ENCODE measurements at places on chromosomes 6 and 20.

GRCh38 chr6:79149884-79150283 is 71.8 kb upstream of the PHIP start:
- no peak for DNase-seq

- DNase-seq, result no peak
Observed at GRCh38 chr20:5945963-5946362, 4.4 kb downstream of the TRMT6 start.

GRCh38 chr20:32535953-32536823 is 48.9 kb downstream of the NOL4L start:
- DNase-seq, result peak; percentile 87

DNA sequence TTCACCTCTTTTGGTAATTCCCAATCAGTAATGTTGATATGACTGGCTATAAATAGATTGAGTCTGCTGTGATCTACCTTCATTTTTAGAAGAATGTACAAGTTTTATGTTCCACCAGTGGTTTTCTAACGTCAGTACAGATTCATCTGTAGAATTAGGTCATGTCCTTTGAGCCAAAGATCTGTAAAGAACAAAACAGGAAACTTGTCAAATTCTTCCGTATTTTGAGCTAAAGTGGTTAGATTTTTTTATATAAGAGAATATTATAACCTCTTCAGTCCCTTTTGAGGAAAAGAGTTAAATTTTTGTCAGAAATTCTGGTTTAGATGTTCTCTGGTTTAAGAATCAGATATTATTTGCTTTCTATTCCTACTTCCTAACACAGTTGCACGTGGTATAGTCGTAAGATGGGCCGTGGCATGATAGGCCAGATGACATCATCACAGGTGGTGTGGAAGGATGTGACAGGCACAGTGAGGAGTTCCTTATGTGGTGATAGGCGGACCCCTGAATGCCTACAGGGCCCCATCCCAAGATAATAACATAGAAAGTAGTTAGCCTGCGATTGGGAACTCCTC is 62.3 kb downstream of the SNX9 start:
- DNase-seq, result peak; percentile 76

DNA sequence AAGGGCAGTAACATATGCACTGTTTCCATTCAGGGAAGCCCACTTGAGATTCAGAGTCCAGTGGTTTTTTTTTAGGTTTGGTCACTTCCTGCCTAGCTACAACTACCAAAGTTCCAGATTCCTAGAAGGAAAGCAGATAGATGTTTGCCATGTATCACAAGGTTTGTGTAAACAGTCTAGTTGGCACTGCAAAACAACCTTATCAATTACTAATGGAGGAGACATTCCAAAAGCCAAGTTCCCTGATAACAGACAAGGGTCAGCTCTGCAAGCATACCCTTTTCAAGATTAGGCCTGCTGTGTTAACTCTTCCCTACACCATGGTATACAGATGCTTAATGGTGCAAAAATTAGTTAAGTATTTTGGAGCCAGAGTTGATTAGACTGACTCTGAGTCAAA is 141.3 kb upstream of the GLP1R start:
- DNase-seq, result no peak

- no peak for DNase-seq
Observed at GRCh38 chr20:22374066-22374465, 210.3 kb downstream of the FOXA2 start.

DNA sequence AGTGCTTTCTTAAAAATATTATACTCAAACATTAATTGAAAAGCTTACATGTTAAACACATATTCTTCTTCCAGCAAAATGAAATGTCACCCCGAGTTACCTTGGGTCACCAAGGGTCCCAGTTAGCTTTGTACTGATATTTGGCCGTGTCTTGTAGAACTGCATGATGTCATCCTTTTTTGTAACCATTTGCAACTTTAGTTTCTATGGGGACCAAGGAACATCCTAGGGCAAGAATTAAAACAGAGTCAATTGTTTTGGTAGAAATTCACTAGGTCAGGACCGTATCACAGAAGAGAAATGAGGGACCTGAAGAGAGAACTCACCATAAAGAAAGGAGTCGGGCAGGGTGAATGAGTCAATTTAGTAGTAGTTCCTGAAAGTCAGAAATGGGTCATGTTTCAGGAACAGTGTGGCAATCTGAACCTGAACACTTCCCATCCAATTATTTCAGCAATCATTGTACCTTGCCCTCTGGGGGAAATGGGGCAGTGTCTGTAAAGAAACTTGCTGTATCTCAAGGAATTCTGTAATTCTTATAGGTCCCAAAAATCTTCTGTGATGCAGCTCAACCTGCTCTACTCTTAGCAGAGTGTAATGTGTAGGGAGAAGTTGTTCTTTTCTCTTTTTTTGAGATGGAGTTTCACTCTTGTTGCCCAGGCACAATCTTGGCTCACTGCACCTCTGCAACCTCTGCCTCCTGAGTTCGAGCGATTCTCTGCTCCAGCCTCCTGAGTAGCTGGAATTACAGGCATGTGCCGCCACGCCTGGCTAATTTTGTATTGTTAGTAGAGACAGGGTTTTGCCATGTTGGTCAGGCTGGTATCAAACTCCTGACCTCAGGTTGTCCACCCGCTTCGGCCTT is 5.3 kb upstream of the AKAP7 start:
- no peak for DNase-seq

DNA sequence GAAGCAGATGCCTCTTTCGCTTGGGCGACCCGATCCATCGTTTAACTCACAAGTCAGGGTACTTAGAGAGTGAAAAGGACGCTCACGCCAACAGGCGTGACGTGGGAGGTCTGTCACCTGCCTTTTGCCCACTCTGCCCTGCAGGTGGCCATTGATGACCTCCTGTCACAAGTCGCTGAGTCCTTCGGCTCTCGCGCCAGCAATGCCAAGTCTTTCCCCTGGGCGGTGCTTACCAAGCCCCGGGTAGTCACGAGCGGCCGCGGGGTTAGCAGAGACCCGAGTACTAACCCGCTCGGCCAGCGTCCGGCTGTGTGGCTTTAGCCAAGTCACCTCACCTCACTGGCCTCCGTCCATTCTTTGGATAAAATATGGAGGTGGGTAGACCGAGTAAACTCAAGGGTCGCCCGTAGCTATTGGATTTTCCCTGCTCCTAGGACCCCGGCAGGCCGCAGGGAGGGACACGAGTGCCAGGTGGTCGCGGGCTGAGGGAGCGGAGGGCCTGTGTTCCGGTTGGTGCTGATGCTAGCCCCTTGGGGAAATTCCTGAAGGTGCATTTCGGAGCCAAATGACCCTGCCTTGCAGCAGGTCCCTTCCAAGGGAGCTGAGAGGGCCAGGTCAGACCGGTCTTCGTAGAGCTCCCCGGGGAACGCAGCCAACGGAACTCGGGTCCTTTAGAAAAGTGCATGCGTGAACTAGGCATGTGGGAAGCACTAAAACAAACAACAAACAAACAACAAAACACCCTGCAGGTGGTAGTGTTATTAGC is 668 bp downstream of the PKIB start:
- peak; percentile 3 for DNase-seq
